ENCODE measurements at places on chromosomes 6 and 20.

DNA sequence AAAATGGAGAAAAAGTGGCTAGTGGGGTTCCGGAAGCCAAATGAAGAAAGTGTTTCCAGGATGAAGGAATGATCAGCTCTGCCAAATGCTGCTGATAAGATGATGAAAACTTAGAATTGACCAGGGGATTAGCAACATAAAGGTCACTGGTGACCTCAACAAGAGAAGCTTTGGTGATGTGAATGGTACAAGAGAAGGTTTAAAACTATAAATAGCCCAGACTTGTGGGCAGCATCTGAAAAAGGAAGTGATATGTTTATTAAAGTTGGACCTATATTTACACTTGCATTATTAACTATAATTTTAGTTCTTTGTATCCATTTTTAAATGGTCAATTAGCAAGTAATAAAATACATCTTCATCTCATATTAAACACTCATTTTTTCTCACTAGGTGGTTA is 45.1 kb downstream of the CGA start:
- no peak for DNase-seq

DNA sequence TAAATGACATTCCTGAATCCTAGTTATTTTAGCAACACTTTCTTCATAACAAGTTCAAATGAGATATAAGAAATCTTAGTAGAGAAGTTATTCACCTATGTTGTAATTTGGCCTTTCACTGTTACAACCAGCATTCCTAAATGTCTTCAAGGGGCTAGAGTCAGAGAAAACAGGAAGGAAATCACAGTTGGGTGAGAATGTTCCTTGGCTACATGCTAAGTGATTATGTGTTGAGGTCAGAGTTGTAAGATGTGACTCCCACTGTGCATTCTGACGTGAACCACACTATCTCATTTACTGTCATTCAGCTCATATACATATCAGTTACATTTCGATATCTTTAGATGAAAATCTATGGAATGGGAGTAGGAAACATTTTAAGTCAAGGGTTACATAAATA is 51.0 kb upstream of the MLIP start:
- DNase-seq = no peak

DNA sequence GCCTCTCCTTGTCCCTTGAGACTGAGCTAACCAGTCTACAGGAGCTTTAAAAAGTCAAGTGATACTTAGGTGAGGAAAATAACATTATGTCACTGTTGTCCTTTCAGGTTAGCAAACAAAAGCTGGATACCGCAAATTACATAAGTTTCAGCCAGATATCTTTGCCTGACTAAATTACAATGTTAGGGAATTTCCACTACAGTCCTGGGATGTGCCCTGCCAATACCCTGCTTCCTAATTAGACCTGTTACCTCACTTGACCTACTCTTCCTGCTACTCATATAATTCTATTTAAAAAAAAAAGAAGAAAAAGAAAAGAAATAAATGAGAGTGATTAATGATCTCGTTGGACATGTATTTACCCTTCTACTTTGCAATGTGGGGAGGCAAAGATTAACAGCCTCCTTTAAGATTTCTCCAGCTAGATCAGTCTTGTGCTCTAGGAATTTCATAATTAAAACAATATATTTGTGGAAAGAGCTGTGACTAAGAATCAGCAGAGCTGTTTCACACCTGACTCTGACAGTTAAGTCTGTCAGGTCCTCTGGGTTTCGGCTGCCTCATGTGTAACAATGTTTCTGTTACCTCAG is 318.9 kb downstream of the HDGFL1 start:
- DNase-seq = no peak

DNA sequence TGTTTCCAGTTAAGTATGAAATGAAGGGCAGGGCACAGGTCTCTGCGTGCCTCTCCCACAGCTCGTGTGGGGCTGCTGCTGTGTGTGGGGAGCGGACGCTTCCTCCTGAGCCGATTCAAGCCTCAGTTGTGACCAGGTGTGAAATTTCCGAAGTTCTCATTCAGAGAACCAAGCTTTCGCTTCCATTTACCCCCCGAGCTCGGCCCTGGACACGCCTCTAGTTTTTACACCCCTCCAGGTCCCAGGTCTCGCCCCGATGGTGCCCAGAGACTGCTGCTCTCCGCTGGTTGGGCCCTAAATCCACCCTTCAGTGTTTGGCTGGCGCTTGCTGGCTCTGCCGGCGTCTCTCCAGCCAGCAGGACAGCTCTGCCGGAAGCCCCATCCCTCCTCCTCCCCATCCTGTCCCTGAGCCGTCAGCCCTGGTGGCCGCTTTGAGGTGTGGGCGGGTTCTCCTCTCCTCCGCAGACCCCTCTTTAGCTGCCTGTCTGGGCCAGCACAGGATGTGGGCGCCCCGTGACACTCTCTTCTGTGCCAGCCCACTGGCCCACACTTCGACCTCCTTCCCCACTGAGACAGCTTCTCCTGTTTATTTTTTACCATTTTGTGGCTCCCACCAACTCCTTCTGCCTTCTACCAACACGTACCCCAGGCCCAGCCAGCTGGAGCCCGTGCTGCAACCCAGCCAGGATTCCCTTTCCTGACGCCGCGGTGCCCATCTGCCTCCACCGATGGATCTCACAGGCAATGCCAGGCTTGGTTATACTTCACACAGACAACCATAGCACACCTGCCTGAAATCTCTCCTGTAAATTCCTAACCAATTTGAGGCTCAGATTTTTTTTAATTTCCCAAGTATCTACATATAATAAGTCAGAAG is 142.8 kb downstream of the DLL1 start:
- no peak for DNase-seq

- DNase-seq = no peak
These were observed 40.5 kb upstream of the MDGA1 start for GRCh38 chr6:37738216-37738615.

DNA sequence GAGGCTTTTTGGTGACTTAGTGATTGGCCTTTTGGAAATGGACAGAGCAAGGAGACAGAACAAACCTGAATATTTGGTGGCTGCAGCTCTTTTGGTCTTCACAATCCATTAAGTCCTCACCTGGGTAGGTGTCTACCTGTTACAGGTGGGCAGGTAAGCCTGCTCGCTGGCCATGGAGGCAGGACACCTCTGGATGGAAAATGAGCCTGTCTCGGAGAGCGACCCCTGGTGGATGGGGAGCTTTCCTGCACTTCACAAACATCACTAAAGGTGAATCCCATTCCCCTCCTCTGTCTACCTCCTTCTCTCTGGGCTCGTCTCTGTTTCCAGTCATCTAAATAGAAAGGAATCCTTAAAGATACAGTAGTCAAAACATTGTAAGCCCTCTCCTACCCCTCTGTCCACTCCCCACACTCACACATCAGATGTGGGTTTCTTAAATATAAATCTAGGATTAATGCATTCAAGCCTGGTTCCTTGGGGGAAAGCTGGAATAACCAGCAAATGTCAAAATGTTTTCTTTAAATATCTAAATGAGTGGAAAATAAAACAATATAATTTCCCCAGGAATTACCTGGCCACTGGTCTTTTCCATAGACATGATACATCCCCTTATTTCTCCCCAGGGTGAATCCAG is 304.9 kb downstream of the CDH26 start:
- no peak for DNase-seq

- no peak for DNase-seq
These were observed 23.6 kb upstream of the FABP7 start for GRCh38 chr6:122755901-122756300.

DNA sequence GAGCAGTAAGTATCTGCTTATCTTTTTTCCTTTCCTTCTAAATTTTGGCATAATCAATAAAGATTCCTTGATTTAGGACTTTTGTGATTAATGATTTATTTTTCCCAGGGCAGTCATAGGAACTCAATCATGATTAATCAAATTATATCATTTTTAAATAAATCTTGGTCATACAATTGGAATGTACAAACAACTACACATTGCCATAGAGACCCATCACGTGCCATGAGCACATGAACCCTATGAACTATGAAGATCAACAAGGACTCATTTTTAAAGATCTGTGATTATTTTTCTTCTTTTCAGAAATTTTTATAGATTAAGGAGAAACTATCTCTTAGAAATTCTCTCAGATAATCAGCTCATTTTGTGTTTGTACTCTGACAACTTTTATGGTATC is 622.4 kb downstream of the BCKDHB start:
- DNase-seq = no peak

GRCh38 chr20:3135507-3136070 is 24.1 kb downstream of the FASTKD5 start:
- DNase-seq = no peak

GRCh38 chr20:37108676-37109075 is 12.9 kb upstream of the RBL1 start:
- DNase-seq = no peak

DNA sequence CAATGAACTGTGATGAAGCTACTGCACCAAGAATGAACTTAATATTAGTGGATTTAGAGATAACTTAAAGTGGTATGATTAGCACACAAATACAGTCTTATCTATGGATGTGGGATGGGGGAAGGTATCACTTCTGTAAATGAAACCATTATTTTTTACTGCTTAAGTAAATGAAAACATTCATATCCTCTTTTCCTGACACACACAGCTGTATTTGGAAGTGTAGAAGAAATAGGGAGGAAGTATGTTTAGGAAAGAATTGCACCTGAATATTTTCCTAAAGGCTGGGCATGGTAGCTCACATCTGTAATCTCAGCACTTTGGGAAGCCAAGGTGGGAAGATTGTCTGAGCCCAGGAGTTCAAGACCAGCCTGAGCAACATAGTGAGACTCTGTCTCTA is 96.8 kb downstream of the HIVEP2 start:
- no peak for DNase-seq

GRCh38 chr6:139327038-139327437 is 35.2 kb upstream of the TXLNB start:
- DNase-seq = no peak

DNA sequence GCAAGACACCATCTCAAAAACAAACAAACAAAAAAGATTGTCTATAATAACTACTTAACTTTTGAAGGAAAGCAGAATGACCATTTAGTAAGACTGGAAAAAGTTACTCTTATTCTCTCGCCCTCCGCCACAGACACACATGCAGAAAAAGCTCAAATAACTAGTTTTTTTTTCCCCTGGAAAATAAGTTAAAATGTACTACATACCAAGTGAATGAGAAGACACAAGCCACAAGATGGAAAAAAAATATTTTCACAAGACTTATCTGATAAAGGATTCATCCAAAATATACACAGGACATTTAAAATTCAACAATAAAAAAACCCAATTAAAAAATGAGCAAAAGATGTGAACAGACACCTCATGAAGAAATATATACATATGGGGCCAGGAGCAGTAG is 31.9 kb downstream of the NUDT3 start:
- no peak for DNase-seq

DNA sequence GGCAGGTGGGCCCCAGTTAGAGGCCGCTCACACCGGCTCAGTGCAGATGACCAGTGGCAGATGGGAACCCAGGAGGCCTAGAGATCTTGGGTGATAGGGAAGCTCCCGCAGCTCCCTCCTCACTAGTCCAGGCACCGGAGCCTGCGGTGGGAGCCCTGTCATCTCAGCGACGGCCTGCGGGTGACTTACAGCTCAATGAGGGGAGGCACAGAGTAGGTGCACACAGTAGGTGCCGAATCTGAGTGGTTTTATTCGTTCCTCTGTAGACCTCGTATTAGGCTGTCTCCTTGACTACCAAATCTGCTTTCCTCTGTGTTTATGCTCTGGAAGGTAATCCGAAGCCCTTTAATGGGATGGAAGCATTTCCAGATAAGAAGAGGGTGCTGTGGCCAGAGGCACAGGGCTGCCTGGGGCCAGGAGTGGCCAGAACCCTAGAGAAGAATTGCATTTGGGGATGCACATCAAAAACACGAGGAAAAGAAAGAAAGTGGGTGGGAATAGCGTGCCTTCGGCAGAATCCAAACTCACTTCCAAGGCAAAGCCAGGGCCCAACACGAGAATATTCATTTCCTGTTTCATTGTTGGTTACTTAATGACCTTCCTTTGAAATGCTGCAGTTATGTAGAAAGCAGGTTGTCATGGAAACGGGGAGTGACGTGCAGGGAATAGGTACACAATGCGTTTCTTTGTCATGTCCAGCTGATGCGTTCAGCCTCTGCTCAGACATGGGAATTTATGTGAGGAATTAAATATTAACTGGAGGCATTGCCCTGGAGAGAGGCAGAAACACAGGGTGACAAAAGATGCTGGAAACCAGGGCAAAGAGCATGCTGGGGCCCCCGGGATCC is 24.7 kb downstream of the MYT1 start:
- no peak for DNase-seq

Data from ureter (tissue), 1 donor.